ENCODE measurements at places on chromosomes 5 and 9.
A peak's percentile ranks its signal among the peaks of the same experiment; 100 is the strongest.

GRCh38 chr5:13932011-13932410, 12.5 kb downstream of the DNAH5 start:
- DNase-seq: no peak

GRCh38 chr5:1785984-1786383, 13.7 kb downstream of the MRPL36 start:
- no peak for DNase-seq

GRCh38 chr5:88836195-88836838, 46.7 kb downstream of the MEF2C start:
- DNase-seq: no peak

GRCh38 chr5:3994628-3995027, 399.0 kb downstream of the IRX1 start:
- DNase-seq: no peak

DNA sequence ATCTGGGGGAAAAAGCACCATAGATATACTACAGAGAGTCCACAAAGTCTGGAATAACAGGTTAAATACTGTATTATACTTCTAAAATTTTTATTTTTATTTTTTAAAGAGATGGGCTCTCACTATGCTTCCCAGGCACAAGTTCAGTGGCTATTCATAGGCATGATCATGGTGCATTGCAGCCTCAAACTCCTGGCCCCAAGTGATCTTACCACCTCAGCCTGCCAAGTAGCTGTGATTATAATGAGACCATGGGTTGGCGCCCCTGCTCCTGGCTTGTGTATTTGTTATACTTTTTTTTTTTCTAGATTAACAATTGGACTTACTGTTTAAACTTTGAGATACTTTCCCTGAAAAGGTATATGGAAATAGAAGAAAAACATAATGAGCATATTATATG, 25.9 kb downstream of the ERBIN start:
- peak; percentile 16 for DNase-seq

GRCh38 chr5:19314840-19315239, 673.2 kb downstream of the CDH18 start:
- DNase-seq: no peak

- no peak for DNase-seq
These were observed 994 bp downstream of the IRGM start for GRCh38 chr5:150847334-150847695.

DNA sequence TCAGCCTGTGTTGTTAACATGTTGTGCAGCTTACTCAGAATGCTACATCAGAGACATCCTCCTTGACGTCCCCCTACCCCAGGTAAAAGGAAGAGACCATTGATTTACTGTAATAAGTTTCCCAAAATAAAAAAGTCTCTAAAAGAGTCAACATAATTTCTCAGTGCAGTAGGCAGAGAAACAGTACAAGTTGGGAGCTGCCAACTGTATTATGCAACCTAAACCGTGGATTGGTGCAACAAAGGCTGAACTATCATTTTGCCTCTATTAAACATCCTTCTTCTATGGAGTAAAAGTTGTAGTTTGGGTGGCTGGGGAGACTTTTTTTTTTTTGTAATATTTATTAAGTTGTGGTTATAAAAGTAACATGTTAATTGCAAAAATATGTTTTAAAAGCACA, 208.0 kb downstream of the NR3C1 start:
- no peak for DNase-seq

- DNase-seq: no peak
These were observed 2174.1 kb upstream of the WWC1 start for GRCh38 chr5:166117072-166118066.

DNA sequence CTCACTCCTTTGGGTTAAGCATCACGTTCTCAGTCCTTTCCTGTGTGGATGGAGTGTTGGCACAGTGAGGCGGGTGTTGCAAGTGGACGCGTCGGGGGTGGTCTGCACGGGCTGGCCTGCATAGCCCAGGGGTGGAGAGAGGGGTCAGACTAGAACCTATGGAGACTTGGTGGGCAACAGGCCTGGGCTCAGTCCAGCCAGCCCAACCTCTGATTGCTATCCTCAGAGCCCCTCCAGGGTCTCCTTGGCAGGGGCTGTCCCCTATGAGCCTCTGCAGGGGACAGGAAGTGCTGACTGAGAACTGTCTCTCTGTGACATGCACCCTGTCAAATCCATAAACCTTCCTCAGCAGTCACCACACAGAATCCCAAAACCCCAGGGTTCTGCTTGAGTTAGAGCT, 2.3 kb downstream of the DCANP1 start:
- no peak for DNase-seq

GRCh38 chr9:76720245-76720644, 44.0 kb upstream of the PCA3 start:
- no peak for DNase-seq

GRCh38 chr9:130912932-130913598, 16.5 kb upstream of the QRFP start:
- DNase-seq: peak; percentile 46

GRCh38 chr5:127518319-127518621, 830 bp downstream of the PRRC1 start:
- no peak for DNase-seq

DNA sequence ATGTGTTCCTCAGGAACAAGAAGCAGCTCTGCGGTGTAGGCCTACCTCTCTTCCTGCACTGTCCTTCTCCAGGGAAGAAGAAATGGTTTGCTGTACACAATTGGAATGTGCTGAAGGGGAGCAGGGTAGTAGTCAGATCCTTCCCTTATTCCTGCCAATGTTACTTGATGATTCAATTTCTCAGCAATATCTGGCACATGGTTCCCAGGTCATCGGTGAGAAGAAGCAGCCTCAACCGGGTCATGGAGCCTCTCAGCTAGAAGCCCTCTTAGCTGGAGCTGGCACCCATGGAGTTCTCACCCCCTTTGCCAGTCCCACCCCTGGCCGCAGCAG, 36.9 kb downstream of the ACTBL2 start:
- DNase-seq: no peak

DNA sequence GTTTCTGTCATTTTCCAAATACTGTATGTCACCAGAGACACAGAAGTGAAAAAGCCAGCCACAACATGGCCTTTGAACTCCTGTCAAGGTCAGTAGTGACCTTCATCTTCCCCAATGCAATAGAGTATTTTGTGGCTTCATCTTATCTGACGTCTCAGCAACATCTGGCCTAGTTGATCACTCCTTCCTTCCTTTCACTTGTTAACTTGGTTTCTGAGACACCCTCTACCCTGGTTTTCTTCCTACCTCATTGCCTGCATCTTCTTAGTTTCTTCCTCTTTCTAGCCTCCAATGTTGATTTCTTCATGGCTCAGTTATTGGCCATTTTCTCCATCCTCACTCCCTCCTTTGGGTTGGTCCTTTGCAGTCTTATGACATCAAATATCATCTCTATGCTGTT, 36.3 kb downstream of the GLIS3 start:
- DNase-seq: no peak

GRCh38 chr5:37494756-37495155, 115.6 kb downstream of the WDR70 start:
- DNase-seq: no peak

DNA sequence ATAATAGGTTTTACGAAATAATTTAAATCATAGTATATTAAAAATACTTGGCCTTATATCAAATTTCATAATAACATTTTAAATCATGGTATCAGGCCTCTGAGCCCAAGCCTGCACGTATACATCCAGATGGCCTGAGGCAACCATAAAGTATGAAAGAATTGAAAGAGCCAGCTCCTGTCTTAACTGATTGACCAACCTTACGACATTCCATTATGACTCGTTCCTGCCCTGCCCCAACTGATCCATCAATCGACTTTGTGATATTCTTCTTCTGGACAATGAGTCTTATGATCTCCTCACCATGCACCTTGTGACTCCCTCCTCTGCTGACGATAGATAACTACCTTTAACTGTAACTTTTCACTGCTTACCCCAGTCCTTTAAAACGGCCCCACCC, 545.0 kb downstream of the MTRR start:
- DNase-seq: no peak

DNA sequence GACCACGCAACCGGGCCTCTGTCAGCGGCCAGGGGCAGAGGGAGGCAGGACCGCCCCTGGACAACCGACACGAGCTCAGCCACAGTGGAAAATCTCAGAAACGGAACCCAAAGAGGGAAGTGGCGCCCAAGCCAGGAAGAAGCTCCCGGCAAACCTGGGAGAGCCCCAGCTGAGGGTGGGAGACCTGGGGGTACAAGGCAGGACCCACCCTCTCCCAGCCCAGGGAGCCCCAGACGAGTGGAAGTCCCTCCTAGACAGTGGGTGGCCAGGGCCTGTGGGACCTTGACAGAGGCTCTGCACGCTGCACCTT, 3.0 kb downstream of the SLC12A7 start:
- DNase-seq: no peak

GRCh38 chr5:119395080-119395836, 39.4 kb downstream of the TNFAIP8 start:
- DNase-seq: no peak

- DNase-seq: peak; percentile 78
These were observed 4.7 kb upstream of the TMEM141 start for GRCh38 chr9:136786451-136786850.

DNA sequence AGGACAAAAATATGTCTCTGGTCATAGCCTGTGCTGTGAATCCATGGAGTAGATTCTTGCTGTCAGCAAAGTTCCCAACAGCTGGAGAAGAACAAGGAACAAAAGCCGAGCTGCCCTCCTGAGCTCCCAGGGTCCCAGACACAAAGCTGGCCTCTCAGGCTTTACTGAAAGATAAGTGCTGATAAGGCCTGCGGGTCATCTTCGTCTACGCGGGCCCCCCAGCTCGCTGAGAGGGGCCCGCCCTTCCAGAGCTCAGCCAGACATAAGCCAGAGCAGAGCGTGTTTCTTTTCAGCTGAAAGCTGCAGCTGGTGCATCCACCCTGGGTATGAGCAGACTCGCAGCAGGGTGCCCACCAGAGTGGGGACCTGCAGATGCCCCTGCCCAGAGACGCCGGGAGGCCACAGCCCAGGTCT, 84.7 kb downstream of the HSD17B3 start:
- no peak for DNase-seq

- no peak for DNase-seq
These were observed 143.4 kb downstream of the HSPA4 start for GRCh38 chr5:133195250-133195649.

DNA sequence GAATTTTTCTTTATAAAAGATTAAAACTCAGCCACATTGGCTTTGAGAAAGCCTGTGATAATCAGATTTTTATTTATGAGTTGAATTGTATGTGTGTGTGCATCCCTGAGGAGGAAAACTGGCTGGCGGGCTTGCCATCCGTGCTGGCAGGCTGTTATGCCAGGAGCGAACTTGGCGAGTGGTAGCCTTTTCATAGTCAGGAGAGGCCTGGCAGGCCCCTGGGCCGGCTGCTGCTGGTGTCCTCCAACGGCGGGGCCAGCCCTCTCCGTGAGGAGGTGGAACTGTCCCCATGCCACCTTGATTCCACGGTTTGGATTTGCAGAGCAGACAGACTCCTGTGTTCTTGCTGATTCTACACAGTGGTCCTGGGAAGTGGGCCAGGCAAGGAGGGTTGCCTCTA, 43.3 kb downstream of the ZNF618 start:
- DNase-seq: no peak

DNA sequence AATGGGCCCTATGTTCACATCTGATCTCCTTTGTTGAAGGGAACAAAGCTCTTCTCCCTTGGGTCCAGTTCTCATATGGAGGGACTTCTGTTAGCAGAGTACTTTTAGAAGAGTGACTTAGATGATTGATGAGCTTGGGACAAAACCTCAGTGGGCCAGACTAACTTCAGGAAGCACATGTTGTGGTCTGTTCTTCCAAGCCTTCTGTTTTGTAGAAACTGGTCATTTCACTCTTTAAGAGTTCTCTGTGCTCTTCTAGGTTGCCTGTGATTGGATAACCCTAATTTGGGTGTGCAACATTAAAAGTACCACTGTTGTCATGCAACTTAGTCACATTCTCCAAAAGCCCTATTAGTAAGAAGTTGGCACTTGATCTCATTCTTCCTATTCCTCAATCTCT, 183.5 kb upstream of the ACO1 start:
- DNase-seq: no peak

DNA sequence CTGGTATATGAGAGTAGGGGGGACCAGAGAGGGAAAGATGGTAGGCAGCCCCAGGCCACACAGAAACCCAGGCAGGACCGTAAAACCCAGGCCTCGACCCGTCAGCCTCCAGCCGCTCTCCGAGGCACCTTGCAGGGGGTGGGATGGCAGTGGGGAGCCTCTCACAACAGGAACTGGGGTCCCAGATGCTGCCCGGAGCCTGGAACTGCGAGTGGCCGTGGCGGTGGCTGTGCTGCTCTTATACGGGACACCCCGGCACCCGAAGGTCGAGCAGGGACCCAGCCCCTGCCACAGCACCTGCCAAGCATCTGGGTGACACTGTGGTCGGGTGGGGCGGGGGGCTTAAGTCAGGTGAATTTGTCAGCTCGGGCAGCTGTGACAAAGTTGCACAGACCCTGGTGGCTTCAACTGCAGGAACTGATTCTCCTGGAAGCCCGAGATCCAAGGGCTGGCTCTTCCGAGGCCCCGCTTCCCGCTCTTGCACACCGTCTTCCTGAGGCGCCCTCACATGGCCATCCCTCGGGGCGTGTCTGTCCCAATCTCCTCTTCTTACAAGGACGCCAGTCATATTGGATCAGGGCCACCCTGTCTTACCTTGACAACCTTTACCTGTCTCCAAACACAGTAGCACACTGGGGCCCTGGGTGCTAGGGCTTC, 47.6 kb upstream of the EGFL7 start:
- DNase-seq: no peak

DNA sequence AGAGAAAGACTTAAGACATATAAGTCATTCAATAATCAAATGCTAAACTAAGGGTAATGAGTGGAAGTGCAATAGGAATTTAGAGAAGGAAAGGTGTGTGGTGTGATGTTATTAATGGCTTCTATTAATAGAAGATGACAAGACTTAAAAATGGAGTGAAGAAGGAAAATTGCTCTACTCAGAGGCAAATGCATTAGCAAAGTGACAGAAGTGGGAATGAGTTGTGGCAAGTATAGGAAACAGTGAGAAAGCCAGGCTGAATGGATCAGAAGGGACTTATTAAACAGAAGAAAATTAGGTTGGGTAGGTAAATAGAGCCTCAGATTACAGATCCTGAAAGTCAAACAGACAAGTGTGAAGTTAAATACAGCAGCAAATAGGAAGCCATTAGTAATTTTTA, 5.7 kb downstream of the SKIC3 start:
- DNase-seq: no peak

DNA sequence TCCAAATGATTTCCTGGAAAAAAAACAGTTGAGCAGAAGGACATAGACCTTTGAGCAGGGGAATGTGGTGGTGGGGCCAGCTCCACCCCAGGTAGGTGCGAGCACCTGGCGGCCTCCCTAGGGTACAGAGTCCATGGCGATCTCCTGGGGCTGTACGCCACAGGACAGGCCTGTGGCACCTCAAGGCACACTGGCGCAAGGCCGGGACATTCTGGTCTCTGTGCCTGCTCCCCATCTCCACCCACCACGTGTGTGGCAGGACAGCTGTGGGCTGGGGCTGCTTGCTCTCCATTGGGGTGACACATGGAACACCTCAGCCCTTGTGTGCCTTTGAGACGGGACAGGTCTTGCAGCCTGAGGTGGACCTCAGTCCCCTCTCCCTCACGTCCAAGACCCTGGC, 25.2 kb downstream of the WNK2 start:
- no peak for DNase-seq

- DNase-seq: no peak
These were observed 36.5 kb upstream of the CD180 start for GRCh38 chr5:67233075-67233474.

- no peak for DNase-seq
These were observed 25.1 kb upstream of the LPCAT1 start for GRCh38 chr5:1548702-1549474.

Data from head of caudate nucleus (tissue), 42 donors.